Activated T-helper 17 cell treated with anti-CD3 and anti-CD28 coated beads, Interleukin-2, amount 50 U/mL, for 72 hours (primary cell): ENCODE measurements at places on chromosomes 13 and 19.
A peak's percentile ranks its signal among the peaks of the same experiment; 100 is the strongest.

DNA sequence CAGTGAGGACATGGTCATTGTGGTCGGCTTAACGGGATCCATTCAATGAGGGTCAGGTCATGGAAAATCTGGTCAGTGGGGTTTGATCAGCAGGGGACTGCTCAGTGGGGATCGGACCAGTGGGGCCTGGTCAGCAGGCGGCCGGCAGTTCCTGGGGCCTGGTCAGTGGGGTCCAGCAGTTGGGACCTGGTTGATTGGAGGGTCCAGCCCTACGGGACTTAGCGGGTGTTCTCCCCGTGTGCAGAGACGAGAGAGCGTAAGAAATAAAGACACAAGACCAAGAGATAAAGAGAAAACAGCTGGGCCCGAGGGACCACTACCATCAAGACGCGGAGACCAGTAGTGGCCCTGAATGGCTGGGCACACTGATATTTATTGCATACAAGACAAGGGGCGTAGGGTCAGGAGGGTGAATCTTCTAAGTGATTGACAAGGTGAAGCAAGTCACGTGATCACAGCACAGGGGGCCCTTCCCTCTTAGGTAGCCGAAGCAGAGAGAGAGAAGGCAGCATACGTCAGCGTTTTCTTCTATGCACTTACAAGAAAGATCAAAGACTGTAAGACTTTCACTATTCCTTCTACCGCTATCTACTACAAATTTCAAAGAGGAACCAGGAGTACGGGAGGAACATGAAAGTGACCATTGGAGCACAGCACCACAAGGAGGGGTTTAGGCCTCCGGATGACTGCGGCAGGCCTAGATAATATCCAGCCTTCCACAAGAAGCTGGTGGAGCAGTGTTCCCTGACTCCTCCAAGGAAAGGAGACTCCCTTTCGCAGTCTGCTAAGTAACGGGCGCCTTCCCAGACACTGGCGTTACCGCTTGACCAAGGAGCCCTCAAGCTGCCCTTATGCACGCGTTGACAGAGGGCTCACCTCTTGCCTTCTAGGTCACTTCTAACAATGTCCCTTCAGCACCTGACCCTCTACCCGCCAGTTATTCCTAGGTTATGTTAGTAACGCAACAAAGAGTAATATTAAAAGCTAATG, 62.1 kb upstream of the TPM4 start:
- no peak for ATAC-seq
- no peak overlapping the region for H3K4me3 ChIP-seq
- no peaks in the 10 kb centered on the region for H3K27me3 ChIP-seq
- H3K27ac ChIP-seq: no peak overlapping the region
- no peaks in the 10 kb centered on the region for H3K36me3 ChIP-seq

DNA sequence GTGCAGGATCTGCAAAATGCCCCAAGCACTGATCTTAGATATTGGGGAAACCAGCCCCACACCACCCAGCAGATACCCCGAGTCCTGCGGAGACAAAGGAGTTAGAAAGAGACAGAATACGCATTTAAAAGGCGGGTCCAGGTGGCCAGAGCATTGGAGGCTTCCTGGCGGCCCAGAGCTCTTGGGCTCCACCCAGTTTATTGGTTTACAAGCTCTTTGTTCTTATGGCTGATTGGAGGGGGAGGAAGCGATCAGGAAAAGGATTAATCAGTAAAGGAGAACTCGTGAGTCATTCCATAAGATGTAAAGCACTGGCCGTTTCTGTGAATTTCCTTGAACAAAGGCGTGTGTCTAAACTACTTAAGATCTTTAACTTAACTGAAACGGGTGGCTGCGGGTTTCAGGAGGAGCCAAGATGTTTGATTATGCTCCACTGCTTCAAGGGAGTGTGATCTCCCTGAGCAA, 926 bp downstream of the ZNF587 start:
- peaks cover 61% of the 10 kb centered on the region for H3K36me3 ChIP-seq
- peak overlapping the region; percentile 86 for H3K27ac ChIP-seq
- H3K4me3 ChIP-seq: peak overlapping the region; percentile 96
- no peak for ATAC-seq
- peaks cover 18% of the 10 kb centered on the region for H3K4me1 ChIP-seq

GRCh38 chr13:45356966-45357672, 16.1 kb upstream of the TPT1 start:
- peaks cover 17% of the 10 kb centered on the region for H3K4me1 ChIP-seq
- H3K36me3 ChIP-seq: peaks cover 87% of the 10 kb centered on the region
- peak; percentile 84 for ATAC-seq
- H3K27me3 ChIP-seq: no peaks in the 10 kb centered on the region
- no peak overlapping the region for H3K4me3 ChIP-seq

DNA sequence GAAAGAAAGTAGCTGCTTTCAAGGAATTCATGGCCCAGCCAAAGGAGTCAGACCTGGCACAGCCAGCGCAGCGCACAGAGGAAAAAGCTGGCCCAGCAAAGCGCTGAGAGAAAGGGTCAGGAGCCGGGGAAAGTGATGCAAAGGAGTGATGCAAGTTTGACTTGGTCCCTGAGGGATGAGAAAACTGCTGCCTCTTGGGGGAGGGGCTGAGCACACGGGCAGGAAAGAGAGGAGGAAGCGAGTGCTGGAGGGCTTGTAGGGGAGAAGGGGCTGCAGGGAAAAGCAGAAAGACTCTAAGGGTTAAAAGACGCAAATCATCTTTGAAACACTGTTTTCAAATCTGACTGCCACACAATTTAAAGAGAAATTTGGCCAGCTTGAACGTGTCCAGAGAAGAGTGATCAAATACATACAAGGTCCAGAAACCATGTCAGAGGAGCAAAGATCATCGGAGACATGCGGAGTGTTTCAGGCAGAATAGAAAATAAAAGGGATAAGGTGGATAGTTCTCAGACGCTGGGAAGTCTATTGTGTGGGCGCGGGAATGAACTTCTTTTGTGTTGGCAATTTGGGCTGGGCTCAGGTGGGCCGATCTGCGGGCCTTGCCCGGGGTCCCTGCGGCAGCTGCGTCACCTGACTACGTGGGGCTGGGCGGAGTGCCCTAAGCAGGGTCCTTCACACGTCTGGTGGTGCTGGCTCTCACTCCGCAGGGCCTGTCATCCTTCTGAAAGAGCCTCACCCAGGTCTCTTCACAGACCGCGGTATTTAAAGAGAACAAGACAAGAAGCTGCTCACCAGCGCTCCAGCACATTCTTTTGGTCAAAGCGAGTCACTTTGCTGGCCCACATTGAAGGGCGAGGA, 18.1 kb downstream of the N4BP2L1 start:
- peaks cover 17% of the 10 kb centered on the region for H3K4me1 ChIP-seq
- H3K27ac ChIP-seq: no peak overlapping the region
- no peak overlapping the region for H3K4me3 ChIP-seq
- H3K36me3 ChIP-seq: peaks cover 64% of the 10 kb centered on the region
- H3K27me3 ChIP-seq: no peaks in the 10 kb centered on the region

DNA sequence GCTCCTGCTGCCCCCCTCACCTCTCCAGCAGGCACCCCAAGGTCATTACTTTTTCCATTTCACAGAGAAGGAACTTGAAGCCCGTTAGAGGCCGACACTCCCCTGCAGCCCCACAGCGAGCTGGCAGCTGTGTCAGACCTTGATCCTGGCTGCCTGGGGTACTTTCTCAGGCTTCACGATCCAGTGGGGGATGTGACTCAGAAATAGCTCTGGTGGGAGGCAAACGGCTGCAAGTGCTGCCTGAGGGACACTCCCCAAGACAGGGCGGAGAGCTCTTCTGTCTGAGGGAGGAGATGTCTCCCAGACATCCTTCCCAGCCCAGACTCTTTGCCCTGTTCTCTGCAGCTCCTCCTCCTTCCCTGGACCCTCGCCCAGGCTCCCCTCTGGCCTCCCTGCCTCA, 4.8 kb downstream of the TSKS start:
- H3K27ac ChIP-seq: peak overlapping the region; percentile 38
- no peak overlapping the region for H3K4me3 ChIP-seq
- H3K4me1 ChIP-seq: no peaks in the 10 kb centered on the region

- H3K4me1 ChIP-seq: no peaks in the 10 kb centered on the region
- no peaks in the 10 kb centered on the region for H3K27me3 ChIP-seq
Measured at GRCh38 chr13:37446503-37446902, 152.1 kb downstream of the POSTN start.

DNA sequence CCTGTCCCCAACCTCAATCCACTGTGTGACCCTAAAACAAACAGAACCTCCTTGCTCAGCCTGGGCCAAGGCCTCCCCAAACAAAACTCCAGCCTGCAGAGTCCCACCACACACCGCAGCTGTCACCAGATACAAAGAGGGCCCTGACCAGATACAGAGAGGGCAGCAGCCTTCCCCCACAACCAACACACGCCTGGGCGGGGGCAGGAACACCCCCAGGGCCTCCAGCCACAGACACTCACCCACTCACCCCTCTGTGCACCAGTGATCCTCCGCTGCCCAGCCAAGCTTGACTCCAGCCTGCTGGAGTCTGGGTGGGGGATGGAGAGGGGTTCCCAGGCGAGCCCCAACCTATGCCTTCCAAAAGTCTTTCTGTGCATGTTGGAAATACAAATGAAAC, 5.9 kb upstream of the CIRBP start:
- ATAC-seq: no peak
- peak overlapping the region; percentile 93 for H3K4me3 ChIP-seq
- peak overlapping the region; percentile 65 for H3K27ac ChIP-seq
- peaks cover 8% of the 10 kb centered on the region for H3K4me1 ChIP-seq

GRCh38 chr13:43054803-43055802, 31.7 kb downstream of the DNAJC15 start:
- peaks cover 7% of the 10 kb centered on the region for H3K36me3 ChIP-seq
- H3K27me3 ChIP-seq: no peaks in the 10 kb centered on the region
- no peak overlapping the region for H3K4me3 ChIP-seq
- H3K27ac ChIP-seq: no peak overlapping the region
- peak; percentile 25 for ATAC-seq
- peaks cover 38% of the 10 kb centered on the region for H3K4me1 ChIP-seq

- peak; percentile 64 for ATAC-seq
- H3K27me3 ChIP-seq: no peaks in the 10 kb centered on the region
- H3K36me3 ChIP-seq: no peaks in the 10 kb centered on the region
- peaks cover 39% of the 10 kb centered on the region for H3K4me1 ChIP-seq
- peak overlapping the region; percentile 100 for H3K27ac ChIP-seq
Measured at GRCh38 chr13:40207001-40207478, 459.4 kb downstream of the FOXO1 start.

DNA sequence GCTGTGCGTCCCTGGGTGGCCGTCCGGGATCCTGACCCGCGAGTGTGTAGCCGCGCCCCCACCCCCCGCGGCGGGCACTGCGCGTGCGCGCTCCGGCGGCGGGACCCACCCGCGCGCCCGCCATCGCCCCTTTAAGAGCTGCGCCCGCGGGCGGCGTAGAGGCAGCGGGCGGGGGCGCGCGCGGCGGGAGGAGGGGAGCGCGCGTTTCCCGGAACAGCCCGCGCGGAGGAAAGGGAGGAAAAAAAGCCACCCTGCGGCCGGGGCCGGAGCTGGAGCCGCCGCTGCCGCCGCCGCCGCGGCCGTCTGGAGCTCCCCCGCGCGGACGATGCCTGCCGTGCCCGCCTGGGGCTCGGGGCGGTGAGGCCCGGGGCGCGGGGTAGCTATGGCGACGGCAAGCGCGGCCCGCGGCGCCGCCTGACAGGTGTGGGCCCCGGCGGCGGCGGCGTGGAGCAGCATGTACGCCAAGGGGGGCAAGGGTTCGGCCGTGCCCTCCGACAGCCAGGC, at the start of gene SSBP4:
Gene SSBP4 (plus strand): TSS at position 204 of the 504 bp plus-strand sequence. CDS start 251 bp downstream, at position 455.
- peaks cover 31% of the 10 kb centered on the region for H3K4me1 ChIP-seq
- H3K27me3 ChIP-seq: no peaks in the 10 kb centered on the region
- H3K4me3 ChIP-seq: peak within 1 kb of the TSS; percentile 97
- peak; percentile 57 for ATAC-seq
- H3K36me3 ChIP-seq: peaks cover 26% of the 10 kb centered on the region
- H3K27ac ChIP-seq: peak within 1 kb of the TSS; percentile 95

GRCh38 chr19:38693380-38694223, 46.2 kb downstream of the ACTN4 start:
- peak; percentile 84 for ATAC-seq
- peak overlapping the region; percentile 52 for H3K4me3 ChIP-seq
- H3K4me1 ChIP-seq: peaks cover 66% of the 10 kb centered on the region
- peak overlapping the region; percentile 76 for H3K27ac ChIP-seq
- H3K36me3 ChIP-seq: peaks cover 62% of the 10 kb centered on the region

DNA sequence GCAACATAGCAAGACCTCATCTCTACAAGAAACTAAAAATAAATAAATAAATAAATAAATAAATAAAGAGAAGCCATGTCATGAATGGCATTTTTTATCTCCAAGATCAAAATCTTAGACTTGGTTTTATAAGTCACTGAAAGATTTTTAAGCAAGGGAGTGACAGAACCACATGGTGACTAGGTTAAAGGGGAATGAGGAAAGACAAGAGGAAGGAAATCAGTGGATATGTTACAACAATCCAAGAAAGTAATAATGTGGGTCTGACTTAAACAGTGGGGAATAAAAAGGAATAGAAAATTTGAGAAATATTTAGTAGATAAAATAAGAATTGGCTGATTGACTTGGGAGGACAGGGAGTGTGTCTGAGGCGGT, 18.8 kb upstream of the MED4 start:
- H3K4me1 ChIP-seq: no peaks in the 10 kb centered on the region
- H3K27me3 ChIP-seq: peaks cover 13% of the 10 kb centered on the region
- no peak overlapping the region for H3K27ac ChIP-seq
- no peaks in the 10 kb centered on the region for H3K36me3 ChIP-seq
- no peak overlapping the region for H3K4me3 ChIP-seq

- H3K4me1 ChIP-seq: peaks cover 17% of the 10 kb centered on the region
- H3K27ac ChIP-seq: no peak overlapping the region
- H3K4me3 ChIP-seq: peak overlapping the region; percentile 81
- no peaks in the 10 kb centered on the region for H3K27me3 ChIP-seq
Measured at GRCh38 chr13:95298971-95299621, 2.2 kb downstream of the ABCC4 start.

DNA sequence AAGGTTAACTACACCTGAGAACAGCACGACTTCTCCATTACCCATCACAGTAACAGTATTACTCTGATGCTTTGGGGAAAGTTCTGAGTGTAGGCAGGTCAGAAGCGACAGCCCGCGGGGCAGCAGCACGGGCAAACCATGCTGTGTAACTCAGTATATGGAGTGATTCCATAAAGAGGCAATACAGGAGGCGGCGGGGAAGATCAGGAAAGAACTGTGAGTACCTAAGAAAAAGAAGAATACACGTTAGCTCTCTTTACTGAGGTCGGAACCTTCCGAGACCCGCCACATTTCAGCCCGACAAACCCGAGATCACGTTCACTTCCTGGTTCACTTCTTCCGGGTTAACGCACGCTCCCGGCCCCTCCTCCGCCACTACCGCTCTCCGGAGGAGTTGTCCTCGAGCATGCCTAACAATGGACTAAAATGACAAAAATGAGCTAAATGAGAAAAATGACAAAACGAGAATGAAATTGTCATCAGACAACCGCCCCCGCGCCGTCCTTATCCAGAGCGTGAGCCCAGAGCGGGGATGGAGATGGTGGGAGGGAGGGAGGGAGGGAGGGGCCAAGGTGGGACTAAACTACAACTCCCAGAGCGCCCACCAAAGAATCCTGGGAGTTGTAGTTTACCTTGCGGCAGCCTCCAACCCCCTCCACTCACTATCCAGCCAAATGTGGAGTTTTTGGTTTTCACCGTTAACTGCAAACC, at the start of gene MTRF1:
Gene MTRF1 (minus strand): TSS at position 316 of the 711 bp plus-strand sequence. CDS start 2,669 bp downstream, outside the sequence.
- ATAC-seq: peak; percentile 95
- peaks cover 48% of the 10 kb centered on the region for H3K36me3 ChIP-seq
- H3K4me1 ChIP-seq: peaks cover 5% of the 10 kb centered on the region
